EH (cell line): ENCODE measurements at places on chromosomes 1 and 21.
A peak's percentile ranks its signal among the peaks of the same experiment; 100 is the strongest.

GRCh38 chr1:171835891-171836290 is 5.4 kb upstream of the DNM3 start:
- DNase-seq, result no peak

- DNase-seq, result peak; percentile 35
These were observed 35.6 kb upstream of the RNPC3 start for GRCh38 chr1:103489935-103490334.

DNA sequence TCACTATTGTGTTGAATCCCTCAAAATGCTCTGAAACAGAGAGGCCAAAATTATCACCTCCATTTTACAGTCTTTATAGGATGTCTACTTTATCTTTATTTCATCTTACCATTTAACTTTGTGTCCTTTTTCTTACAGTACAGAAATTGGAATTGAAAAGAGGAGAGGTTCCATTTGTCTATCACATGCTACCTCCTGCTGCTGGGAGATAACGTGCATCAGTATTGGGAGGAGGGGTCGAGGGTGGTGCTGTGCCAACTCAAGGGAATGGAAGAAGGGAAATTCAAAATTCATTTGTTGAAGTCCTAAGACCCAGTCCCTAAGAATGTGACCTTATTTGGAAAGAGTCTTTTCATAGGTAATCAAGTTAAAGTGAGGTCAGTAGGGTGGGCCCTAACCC is 85.3 kb downstream of the HHIPL2 start:
- no peak for DNase-seq

DNA sequence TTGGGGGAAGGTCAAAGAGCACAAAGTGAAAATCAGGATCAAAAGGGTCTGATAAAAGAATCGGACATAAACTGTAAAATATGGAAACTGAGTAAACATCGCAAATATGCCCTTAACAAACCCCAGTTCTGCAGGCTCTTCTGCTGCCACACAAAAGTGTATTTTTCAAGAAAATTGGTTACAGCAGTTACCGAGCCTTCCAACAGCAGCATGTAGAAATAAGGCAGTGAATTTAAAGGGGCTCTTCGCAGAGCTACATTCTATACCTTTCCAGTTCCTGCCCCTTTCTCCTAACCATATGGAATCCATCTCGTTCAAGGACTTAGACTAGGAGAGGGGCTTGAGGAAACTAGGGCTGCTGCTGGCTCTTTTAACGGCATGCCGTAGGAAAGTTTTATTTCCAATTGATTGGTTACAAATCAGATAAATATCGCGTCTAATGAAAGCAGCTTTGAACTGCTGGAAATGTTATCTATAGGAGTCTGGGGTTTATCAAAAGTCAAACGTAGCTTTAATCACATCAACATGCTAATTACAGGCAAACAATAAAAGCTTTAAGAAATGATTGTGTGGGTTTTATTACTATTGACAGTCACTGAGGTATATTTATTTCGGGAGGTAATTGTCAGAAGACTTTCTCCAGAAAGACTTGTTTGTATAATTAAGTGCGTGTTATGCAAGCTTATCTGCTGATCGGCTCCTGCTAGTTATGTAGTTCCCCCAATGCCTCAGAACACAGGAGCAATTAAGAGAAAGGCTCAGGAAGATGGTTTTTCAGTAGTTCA is 59.1 kb downstream of the GORAB start:
- DNase-seq, result no peak

GRCh38 chr21:44846485-44847260 is 26.8 kb downstream of the PTTG1IP start:
- DNase-seq, result peak; percentile 62

- no peak for DNase-seq
These were observed 3.1 kb upstream of the SLC1A7 start for GRCh38 chr1:53145619-53145941.

GRCh38 chr1:186943891-186944686 is 115.3 kb downstream of the PLA2G4A start:
- DNase-seq, result no peak

- DNase-seq, result no peak
These were observed 148.2 kb downstream of the FCRL5 start for GRCh38 chr1:157404063-157404501.

DNA sequence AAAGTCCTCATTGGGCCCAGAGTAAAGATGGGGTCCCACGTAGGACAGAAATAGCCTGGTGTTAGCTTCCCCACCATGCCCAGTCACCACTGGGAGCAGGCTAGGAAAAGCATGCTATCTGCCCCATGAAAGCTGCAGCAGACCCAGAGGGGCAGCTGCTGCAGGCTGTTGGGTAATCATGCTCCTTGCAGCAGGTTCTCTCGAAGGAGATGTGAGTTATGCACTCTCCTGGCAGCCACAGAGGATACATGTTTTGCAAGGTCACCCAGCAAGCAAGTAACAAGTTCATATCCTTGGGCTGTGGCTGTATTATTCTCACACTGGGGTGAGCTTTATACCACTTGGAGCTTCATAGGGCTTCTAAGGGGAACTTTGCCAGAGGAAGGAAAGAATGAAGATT is 9.1 kb upstream of the HEYL start:
- no peak for DNase-seq

GRCh38 chr1:24167008-24167407 is 20.1 kb downstream of the IFNLR1 start:
- DNase-seq, result no peak

DNA sequence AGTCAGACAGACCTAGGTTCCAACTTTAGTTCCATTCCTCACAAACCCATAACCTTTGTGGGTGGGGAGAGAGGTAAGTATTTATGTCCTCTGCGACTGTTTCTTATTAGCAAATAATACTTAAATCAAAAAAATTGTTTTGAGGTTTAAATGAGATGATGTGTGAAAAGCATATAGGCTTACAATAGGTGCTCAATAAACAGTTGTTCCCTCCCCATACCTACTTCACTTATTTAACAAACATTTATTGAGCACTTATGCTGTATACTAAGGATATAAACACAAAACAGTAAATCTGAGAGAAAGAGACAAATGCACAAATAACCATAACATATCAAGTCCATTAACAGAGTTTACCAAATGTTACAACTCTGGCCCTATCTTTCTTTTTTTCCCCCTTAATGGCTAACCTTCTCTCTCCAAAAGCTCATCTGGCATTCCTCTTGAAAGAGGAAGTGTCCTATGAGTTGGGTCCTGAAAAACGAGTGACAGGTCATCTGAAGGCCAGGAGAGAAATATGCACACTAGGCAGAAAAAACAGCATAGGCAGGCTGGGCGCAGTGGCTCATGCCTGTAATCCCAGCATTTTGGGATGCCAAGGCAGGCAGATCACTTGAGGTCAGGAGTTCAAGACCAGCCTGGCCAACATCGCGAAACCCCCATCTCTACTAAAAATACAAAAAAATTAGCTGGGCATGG is 10.3 kb downstream of the PIGM start:
- DNase-seq, result no peak

DNA sequence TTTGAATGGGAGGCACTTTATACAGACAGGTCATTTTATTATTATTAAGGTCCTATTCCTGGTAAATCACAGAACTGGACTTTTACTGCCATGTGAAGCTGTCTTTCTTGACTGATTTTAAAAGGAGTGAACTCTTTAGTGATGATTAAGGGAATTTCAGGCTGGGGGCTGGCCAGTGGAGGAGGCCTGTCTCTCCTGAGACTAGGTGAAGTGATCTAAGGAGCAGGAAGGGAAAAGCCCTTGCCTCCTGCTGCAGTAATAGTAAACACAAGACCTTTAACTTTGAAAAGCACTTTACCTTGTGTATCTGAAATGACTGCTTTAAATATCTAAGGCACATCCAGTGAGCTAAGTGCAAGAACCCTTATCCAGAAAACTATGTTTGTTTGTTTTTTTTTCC is 118.0 kb upstream of the SPAG17 start:
- no peak for DNase-seq

GRCh38 chr21:41403331-41403730 is 22.7 kb upstream of the MX1 start:
- DNase-seq, result no peak

GRCh38 chr1:186897008-186897407 is 68.3 kb downstream of the PLA2G4A start:
- DNase-seq, result no peak

- DNase-seq, result peak; percentile 47
These were observed 7.5 kb upstream of the FOXO6 start for GRCh38 chr1:41353744-41354143.

GRCh38 chr1:156704930-156705320 is 458 bp downstream of the CRABP2 start:
- peak; percentile 74 for DNase-seq

GRCh38 chr1:24683713-24684162 is 40.6 kb downstream of the SRRM1 start:
- DNase-seq, result peak; percentile 99

- no peak for DNase-seq
These were observed 97.8 kb downstream of the EBNA1BP2 start for GRCh38 chr1:43074244-43074643.

GRCh38 chr1:3352299-3352951 is 102.0 kb upstream of the ARHGEF16 start:
- DNase-seq, result peak; percentile 84

DNA sequence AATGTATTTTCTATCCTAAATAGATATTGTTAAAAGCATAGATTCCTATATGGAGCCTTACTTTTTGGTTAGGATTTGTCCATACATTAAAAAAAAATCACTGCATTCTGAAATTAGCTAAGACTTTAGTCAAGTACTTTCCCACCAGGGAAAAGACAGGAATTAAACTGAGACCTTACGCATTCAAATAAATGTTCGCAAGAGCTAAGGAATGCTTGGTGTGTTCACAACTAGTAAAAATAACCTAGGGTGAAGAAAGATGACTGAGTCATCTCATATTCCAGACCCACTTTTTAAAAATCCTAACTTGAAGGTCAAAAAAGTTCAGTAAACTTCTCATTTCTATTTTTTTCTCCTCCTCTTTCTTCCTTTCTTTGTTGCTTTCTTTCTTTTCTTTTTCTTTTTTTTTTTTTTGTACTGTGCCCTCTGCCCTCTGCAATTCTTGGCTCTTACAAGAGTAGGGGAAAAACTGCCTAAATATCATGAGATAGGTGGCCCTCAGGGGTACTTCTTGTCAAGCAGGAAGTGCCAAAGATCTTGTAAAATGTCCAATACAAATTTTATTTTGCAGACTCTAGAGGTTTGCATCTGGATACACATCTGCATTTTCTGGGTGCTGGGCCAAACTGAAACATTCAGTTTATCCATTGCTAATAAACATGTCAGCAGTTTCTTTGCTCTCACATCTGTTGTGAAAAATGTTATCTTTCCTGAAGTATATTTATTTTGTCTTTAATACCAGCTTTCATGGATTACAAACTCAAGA is 121.4 kb upstream of the GORAB start:
- DNase-seq, result peak; percentile 91

GRCh38 chr1:234598974-234599616 is 10.9 kb downstream of the IRF2BP2 start:
- no peak for DNase-seq

- no peak for DNase-seq
These were observed 64.0 kb downstream of the SAMSN1 start for GRCh38 chr21:14482165-14482564.

DNA sequence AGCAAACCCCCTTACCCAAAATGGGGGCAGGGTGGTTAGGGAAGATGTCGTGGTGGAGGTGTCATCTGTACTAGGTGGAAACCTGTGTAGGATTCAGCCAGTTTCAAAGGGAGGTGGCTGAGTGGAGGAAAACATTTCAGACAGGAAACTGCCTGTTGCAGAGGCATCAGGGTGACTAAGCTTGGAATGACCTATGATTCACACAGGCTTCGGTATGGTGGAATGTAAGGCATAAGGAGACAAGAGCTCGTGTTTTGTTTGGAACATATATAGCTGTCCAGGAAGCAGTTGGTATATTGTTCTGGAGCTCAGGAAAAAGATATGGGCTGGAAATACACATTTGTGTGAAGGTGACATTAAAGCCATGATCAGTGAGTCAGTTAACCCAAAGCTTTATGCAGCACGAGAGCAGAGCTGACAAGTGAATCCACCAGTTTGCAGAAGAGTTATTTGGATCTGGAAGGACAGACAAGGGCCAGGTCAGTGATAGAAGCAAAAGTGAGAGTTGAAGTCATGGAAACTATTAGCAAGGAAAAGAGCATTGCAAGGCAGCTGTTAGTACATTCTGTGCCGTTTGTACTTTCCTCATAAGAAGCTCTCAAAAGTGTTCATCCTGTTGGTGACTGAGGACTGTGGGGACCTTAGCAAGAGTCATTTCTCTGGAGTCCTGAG is 12.2 kb downstream of the UTP25 start:
- DNase-seq, result peak; percentile 97

DNA sequence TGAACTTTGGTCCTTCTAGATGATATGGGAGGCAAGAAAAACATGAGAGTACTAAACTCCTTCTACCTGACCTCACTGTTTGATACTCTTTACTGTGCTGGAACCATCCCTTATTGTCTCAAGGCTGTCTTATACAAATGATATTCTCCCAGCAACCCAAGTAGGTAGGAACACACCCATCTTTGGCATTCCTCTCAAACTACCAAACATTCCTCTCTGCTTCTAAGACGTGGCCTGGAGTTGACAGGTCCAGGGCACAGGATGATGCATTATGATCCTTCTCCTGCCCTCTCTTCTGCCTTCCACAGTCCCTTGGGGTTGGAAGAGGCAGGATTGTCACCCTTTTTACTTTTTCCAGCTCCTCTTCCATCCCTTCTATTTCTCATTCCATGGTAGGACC is 90.5 kb downstream of the SPATA17 start:
- no peak for DNase-seq

GRCh38 chr1:235865565-235866204 is 1.0 kb downstream of the LYST start:
- DNase-seq, result no peak

GRCh38 chr1:47838562-47839432 is 158.4 kb downstream of the TRABD2B start:
- DNase-seq, result no peak

DNA sequence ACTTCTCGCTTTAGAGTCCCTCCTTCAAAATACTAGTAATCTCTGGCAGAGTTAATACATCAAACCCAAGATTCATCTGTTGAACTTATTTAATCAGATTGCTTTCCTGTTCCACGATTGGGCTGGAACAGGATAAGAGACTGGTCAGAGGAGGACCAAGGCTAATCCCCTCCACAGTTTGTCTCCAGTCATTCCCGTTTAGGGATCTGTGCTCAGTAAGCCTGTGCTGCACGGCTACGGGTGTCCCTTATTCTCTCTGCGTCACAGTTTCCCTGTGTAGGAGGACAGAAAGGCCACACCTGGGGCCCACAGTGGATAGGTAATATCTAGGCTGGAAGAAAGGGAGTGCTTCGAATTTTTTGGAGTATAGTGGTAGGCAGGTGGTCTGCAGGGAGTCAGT is 16.5 kb upstream of the NUAK2 start:
- no peak for DNase-seq
